ENCODE measurements at places on chromosomes 4 and X.

- no peak for DNase-seq
Measured at GRCh38 chr4:17981063-17981462, 40.5 kb downstream of the LCORL start.

- DNase-seq, result no peak
Measured at GRCh38 chr4:107630185-107630705, 89.8 kb downstream of the PAPSS1 start.

DNA sequence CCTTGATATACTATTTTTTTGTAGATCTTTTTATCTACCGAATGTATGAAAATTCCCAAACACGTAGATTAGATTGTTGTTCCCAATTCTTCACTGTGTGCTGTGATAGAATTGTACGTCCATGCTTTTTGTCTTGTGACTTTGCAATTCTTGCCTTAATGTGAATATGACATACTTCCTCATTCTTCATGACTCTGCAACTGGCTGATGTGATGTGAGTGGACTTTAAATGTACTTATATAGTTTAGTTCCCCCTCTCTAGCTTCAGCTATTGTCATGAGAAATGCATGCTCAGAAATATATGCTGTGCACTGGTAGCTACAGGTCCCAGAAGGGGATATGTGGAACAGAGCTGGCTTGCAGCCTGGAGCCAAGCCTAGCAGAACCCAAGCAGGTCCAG lies 89.4 kb downstream of the FTHL17 start:
- DNase-seq, result no peak

DNA sequence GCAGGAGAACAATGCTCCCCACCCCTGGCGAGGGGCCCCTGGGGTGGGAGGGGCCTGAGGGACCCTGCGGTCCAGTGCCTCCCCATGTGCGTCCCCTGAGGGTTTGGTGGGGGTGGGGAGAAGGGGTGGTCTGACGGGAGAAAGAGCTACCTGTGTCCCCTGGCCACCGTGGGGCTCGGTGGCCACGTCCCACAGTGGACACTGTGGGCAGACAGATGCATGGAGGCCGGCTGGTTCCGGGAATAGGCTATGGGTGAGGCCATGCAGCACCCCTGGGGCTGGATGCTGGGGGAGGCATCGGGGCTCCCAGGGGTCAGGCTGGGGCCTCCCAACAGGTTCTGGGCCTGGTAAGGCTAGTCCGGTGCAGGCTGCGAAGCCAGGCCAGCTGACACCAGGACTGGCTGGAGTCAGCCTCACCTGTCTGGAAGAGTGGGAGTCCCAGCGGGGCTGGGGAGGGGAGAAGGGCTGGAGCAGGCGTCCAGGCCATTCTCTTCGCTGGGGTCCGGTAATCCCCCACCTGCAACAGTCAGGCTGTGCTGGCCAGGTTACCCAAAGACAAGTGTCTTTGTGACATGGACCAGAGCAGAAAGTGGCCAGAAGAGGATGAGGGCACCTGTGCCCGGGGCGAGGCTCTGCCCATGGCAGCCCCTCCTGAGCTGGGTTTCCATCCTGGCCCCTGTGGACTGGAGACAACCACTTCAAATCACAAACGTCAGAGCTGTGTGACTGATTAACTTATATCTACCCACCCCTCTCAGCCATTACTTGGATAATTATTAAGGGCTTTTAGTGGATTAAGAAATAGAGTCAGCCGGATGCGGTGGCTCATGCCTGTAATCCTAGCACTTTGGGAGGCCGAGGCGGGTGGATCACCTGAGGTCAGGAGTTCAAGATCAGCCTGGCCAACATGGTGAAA lies 1.4 kb upstream of the FAM53A start:
- no peak for DNase-seq

Measured in LoVo (cell line).